Right ventricle myocardium superior (tissue), 1 donor: ENCODE measurements at places on chromosomes 16 and 17. TPM values are rescaled to one million over a fixed set of nuclear protein-coding genes. Genes with fewer than 3 reads are reported as not detected.

GRCh38 chr16:64412578-64413280 is 709.1 kb downstream of the CDH11 start:
- DNase-seq = no peak

DNA sequence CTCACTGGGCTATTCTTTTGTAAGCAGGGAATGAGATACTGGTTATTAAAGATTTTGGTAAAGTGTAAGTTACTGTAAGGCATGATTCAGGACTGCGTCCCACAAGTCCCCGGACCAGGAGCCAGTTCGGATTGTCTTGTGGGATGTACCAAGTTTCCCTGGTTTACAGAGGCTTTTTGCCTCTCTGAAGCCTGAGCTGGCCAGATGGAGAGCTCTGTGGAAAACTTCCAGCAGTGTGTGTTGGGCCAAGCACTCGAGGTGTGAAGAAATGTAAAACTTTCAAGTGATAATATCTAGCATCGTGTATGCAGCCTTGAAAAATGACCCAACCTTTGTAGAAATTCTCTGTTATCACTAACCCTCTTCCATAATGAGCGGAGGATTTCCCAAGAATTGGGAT is 2.4 kb downstream of the EPN2 start:
- peak; percentile 48 for DNase-seq

DNA sequence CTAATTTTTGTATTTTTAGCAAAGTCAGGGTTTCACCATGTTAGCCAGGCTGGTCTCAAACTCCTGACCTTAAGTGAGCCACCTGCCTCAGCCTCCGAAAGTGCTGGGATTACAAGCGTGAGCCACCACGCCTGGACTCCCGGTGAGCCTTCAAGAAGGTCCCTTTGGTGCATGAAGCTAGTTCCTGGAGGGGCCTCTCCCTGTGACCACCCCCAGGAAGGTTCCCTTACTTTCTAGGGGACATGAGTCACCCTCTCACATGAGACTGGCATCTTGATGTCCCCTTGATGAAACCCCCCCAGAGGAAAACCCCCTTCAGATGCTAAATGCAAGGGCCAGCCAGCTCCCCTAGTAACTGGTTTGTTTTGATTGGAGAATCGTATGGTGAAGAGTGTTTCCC is 12.8 kb downstream of the CARHSP1 start:
- DNase-seq = no peak

GRCh38 chr16:84786605-84787262 is 33.1 kb upstream of the CRISPLD2 start:
- no peak for DNase-seq

DNA sequence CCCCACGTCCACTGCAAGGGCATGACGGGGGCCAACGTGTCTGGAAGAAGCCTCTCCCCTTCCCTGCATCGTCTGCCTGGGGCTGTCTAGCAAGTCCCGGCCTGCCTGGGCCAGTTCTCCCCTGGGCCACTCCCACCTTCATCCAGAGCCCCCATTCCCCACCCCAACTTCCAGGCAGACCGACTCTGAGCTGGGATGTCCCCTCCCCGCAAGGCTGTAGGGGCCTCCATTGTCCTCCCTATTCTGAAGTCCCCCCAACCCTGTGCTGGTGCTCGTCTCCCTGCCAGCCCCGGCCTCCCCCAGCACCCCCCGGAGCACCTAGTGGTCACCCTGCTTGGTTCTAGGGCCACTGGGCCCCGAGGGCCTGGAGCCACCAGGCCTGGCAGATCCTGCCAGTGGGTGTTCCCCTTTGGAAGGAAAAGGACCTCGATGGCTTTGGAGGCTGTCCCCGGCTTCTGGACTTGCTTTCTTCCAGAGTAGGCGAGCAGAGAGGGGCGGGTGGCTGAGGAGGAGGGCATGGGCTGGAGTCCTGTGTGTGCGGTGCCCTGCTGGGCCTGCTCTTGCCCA is 4.8 kb downstream of the GLIS2 start:
- no peak for DNase-seq

DNA sequence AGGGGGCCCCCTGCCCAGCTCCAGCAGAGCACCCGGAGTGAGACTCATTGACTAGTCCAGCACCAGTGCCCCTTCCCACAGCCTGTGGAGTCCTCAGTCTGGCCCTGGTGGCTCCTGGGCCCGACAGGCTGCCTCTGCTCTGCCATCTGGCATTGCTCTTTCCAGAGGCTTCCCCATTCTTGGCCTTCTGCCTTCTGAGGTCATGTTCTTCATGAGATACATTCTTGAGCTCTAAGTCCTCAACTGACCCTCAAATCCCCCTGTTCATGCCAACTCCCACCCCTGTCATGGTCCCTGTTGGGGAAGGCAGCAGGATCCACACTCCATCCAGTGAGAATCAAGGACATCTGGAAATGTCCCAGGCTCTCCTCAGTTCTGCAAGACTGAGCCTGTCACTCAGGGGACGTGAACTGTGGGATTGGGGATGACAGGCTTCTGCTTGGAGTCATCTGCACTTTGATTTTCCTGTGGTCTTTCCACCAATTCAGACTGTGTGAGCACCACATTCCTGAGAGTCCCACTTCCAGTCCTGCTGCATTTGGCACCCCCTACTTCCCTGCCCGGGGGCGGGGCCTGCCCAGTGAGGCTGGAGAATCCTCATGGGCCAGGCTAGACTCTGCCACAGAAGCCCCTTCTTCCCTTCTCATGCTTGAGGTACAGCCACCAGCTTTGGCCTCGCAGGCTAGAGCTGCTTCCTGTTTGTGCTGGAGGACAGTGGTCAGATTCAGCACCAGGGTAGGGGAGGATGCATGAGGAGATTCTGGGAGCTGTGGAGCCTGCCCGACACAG is 2.7 kb downstream of the TRPV2 start:
- DNase-seq = no peak

DNA sequence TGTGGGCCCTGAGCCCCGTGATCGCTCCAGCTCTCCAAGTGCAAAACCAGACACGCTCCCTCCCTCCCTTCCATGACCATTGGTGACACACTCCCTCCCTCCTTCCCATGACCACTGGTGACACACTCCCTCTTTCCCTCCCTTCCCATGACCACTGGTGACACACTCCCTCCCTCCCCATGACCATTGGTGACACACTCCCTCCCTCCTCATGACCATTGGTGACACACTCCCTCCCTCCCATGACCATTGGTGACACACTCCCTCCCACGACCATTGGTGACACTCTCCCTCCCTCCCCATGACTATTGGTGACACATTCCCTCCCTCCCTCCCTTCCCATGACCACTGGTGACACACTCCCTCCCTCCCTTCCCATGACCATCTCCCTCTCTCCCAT is 56.3 kb downstream of the LMF1 start:
- no peak for DNase-seq

DNA sequence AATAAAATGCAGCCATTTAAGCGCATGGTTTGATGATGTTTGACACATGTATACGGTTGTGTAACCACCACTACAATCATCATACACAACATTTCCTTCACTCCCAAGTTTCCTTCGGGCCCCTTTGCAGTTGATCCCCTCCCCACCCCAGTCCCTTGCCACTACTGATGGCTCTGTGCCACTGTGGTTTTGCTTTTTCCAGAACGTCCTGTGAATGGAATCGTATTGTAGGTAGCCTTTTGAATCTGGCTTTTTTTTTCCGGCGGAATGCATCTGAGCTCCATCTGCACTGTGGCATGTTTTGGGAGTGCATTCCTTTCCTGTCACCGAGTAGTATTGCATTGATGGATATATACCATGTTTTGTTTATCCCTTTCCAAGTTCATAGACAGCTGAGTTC is 15.1 kb upstream of the MAP2K3 start:
- no peak for DNase-seq

DNA sequence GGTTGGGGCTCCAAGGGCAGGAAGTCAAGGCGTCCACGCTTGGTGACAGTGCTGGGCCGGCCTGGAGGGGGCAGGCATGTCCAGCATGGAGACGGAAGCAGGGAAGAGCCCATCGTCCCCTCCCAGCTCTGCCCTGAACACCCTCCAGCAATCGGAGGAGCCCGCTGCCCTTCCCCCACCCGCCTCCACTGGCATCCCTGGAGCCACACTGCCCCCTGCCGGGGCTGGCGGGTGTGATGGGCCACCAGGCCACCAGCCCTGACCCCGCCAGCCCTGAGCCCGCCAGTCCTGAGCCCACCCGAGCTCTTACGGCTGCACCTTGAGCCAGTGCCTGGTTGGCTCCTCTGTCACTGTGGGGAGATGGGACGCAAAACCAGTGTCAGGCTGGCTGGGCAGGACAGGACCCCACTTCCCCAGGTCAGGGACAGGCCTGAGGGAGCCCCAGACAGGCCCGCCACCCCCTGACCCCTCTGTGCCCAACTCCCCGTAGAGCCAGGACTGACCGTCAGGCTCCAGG is 4.1 kb upstream of the CDH15 start:
- DNase-seq = peak; percentile 90

DNA sequence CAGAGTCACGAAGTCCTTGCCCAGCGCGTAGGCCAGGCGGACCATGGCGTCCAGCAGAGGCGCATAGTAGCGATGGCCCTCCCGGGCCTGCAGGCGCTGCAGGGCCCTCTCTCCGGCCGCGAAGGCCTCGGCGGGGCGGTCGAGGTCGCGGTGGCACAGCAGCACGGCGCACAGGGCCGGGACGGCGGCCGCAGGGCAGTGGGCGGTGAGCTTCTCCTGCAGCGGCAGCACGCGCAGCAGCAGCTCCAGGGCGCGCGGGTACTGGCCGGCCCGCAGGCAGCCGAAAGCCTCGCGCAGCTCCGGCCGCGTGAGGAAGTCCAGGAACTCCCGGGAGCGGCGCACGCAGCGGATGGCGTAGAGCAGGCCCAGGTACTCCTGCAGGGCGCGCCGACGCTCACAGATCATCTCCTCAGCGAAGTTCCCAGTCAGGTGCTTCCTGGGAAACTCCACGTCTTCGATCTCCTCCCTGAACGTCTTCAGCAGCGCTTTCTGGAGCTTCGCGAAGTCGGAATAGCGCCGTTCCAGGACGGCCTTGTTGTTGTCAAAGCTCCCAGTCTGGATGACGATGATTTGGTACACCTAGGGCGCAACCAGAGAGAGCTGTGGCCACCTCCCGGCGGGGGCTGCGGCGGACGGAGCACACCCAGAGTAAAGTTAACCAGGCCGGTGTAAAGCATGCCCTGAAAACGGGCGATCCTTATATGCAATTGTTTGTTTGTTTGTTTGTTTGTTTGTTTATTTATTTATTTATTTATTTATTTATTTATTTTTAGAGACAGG is 7.4 kb downstream of the SNX20 start:
- DNase-seq = no peak

DNA sequence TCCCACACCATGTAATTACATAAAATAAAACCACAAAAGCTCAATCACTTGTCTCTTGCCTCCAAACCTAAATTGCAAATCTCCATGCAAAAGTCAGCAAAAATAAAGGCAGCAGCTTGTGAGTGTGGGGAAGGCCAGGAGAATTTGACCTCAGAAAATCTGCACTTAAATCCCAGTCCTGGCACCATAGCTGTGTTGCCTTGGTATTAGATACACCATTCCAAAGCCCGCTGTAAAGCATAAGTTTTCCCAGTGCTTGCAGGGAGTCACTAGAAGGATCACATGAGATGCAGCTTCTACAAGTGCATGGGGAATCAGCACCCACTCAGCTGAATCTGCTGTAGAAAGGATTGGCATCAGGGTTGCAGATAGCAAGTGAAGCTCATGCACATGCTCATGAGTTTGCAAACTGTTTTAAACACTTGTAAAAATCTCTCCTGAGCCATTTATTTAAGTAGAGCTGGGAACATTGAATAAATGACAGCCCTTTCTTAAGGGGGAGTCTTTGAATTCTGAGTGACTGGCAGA is 495.0 kb upstream of the HSBP1 start:
- no peak for DNase-seq

GRCh38 chr16:83083361-83083760 is 456.6 kb downstream of the CDH13 start:
- no peak for DNase-seq

GRCh38 chr17:63540590-63540989 is 9.7 kb upstream of the DCAF7 start:
- DNase-seq = no peak

- DNase-seq = peak; percentile 64
Measured at GRCh38 chr17:79789943-79790804, 6.7 kb downstream of the CBX8 start.

DNA sequence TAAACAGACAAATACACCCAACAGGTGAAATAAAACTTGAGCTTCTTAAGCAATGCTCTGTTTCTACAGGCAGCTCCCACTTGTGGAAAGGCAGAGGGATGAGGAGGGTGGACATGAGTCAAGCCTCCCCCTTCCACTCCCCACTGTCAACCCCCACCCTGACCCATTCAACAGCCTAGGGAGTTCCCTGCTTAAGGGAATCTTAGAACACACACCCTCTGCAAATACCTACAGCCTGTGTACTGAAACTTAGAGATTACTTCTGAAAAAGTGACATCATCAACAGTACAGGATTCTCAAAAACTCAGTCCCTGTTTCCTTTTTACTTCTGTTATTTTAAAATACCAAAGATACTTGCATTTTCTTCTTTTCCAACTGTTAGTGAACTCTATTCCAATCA is 345.4 kb downstream of the SOX9 start:
- no peak for DNase-seq

DNA sequence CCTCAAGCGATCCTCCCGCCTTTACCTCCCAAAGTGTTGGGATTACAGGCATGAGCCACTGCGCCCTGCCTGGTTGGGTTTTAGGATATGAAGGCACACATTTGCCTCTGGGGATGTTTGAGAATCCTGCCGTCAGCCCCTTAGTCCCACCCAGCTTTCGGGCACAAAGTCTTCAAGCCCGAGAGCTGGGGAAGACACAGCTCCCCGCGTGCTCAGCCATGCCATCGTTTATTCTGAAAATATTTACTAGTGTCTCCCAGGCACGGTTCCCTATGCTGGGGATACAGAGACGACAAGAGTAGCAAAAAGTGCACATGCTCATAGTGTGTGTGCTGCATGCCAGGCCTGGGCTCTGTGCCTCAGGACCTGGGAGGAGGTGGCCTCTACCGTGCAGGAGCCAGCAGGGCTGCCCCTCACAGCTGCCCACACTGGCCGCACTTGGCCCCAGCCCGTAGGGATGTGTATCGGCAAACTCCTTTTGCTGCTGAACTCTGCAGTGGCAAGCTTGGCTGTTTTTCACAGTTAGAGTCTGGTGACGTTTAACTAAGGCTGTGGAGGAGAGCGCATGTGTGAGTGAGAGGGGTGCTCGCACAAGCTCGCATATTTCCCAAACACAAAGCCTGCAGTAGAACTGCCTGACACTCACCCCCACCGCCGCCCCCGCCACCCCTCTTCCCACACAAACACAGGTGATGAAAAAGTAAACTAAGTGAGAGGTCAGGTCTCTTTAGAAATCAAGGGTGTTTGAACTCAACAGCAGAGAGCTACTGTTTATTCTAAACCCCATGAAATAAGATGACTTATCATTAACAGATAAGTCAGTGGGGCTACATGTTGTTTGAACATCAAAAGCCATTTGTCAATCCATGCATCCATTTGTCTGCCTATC is 266.4 kb downstream of the MRTFB start:
- DNase-seq = no peak

- DNase-seq = no peak
Measured at GRCh38 chr16:54742436-54742835, 188.2 kb upstream of the IRX5 start.

- no peak for DNase-seq
Measured at GRCh38 chr17:38554430-38555350, 51.1 kb downstream of the SRCIN1 start.

Gene AARSD1
- total RNA-seq = 30.6 TPM

Gene CCDC144A
- 1.8 TPM for total RNA-seq

Gene NLRC3
- total RNA-seq = 0.89 TPM

Gene SLC6A4
- total RNA-seq = 0.75 TPM

Gene IRX3
- total RNA-seq = 42.4 TPM

Gene GCGR
- not detected for total RNA-seq

Gene LYRM9
- total RNA-seq = 9.4 TPM

Gene TPPP3
- 8.9 TPM for total RNA-seq

Gene HOXB4
- 0.75 TPM for total RNA-seq

Gene PRM1
- not detected for total RNA-seq

Gene MARCHF10
- not detected for total RNA-seq

Gene CSH2
- total RNA-seq = not detected

Gene PRCD
- 4.0 TPM for total RNA-seq
